Left renal pelvis (tissue), 4 donors: ENCODE measurements at places on chromosomes 6 and 20.

GRCh38 chr6:5261545-5262109 lies 314 bp downstream of the FARS2 start:
- DNase-seq: no peak

- no peak for DNase-seq
Observed at GRCh38 chr6:149081281-149081680, 236.2 kb upstream of the TAB2 start.

DNA sequence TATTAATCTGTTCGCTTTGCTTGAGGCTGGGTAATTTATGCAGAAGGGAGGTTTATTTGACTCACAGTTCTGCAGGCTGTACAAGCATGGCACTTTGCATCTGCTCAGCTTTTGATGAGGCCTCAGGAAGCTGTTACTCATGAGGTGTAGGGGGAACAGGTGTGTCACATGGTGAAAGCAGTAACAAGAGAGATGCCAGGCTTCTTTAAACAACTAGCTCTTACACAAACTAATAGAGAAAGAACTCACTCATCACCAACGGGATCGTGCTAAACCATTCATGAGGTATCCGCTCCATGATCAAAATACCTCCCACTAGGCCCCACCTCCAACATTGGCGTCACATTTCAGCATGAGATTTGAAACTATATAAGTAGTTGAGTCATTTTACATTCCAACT lies 34.4 kb upstream of the GCLC start:
- DNase-seq: no peak

DNA sequence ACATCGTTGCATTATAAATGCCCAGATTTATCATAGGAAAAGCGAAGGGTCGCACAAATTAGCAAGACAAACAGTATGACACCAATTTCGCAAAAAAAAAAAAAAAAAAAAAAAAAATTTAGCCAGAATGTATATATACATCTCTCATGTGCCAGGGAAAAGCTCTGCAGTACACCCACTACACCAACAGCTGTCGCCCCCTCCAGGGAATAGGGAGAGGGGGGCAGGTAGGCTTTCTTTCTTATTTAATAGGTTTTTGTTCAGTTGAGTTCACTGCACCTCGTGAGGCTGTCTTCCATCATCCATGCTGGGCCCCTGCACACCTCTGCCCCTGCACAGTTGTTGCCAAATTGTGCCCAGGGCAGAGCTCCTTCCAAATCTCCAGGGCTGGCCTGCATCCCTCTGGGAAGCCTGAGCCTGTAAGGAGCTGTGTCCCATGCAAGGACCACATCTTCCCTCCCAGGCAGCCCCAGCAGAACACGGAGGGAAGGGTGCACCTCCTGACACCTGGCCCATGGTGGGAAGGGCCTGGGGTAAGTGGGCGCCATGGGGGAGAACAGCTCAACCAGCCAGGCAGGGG lies 85.4 kb downstream of the NINL start:
- DNase-seq: no peak

- DNase-seq: no peak
Observed at GRCh38 chr20:3129094-3129493, 30.6 kb downstream of the FASTKD5 start.

- DNase-seq: no peak
Observed at GRCh38 chr6:52647199-52647598, 23.7 kb upstream of the TMEM14A start.

GRCh38 chr6:154583546-154584188 lies 73.2 kb upstream of the CNKSR3 start:
- no peak for DNase-seq

GRCh38 chr20:43949741-43950618 lies 35.3 kb downstream of the TOX2 start:
- DNase-seq: no peak

- no peak for DNase-seq
Observed at GRCh38 chr6:137218473-137218916, 690 bp downstream of the IFNGR1 start.

- DNase-seq: no peak
Observed at GRCh38 chr6:6007366-6008088, 802 bp upstream of the NRN1 start.

- no peak for DNase-seq
Observed at GRCh38 chr20:60372822-60373221, 414.6 kb downstream of the CDH26 start.

DNA sequence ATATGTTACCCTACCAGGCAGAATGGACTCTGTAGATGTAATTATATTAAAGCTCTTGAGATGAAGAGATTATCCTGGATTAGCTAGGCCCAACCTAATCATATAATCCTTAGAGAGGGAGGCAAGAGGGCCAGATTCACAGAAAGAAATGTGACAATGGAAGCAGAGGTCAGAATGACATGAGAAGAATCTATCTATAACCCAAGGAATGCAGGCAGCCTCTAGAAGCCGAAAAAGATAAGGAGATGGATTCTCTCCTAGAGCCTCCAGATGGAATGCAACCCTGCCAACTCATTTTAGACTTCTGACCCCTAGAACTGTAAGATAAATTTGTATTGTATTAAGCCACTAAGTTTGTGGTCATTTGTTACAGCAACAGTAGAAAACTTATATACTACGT lies 12.3 kb downstream of the PXT1 start:
- DNase-seq: no peak

GRCh38 chr6:23454080-23454976 lies 671.7 kb upstream of the NRSN1 start:
- DNase-seq: no peak

DNA sequence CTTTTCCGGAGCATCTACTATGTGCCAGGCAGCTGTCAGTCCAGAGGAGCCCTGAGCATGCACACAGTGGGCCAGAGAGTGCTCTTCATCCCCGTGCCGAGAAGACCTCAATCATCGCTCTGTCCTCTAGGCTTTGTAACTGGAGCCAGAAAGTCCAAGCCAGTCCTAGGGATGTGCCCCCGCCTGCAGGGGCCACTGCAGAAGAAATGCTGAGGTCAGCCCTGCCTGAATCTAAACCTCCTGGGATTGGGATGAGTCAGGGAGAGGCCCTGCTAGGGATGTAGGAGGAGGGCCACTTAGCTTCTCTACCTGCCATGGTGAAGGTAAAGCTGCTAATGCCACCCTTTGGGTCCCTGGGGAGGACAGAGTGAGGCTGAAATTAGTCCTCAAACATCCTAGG lies 146.8 kb downstream of the CDC5L start:
- DNase-seq: no peak
